ENCODE measurements at places on chromosomes 1 and 21.

- DNase-seq = no peak
These were observed 276.5 kb downstream of the PRDM2 start for GRCh38 chr1:13976485-13976884.

- no peak for DNase-seq
These were observed 312 bp downstream of the ARNT start for GRCh38 chr1:150876119-150876454.

GRCh38 chr21:38490411-38491020, 7.8 kb downstream of the ERG start:
- no peak for DNase-seq

DNA sequence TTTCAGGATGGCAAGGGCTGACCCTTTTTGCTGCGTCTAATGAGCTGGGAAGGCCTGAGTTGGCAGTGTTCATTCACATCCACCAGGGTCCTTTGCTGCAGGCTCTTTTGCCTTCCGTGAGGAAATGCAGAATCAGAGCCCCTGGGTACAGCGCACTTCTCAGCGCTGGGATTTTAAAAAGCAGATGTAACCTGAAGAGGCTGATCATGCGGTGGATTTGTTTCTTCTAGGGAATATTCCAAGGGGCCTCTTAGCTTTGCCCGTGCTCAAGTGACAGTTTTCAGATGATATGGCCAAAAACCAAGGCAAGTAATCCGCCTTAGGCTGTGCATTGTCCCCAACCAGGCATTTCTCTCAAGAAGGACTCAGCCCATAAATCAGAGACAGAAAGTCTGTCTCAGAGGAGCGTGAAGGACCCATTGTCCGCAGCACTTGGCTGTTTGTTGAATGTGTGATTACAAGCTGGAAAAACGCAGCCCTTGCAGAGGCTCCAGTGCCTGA, 237.6 kb downstream of the PTPRC start:
- no peak for DNase-seq

DNA sequence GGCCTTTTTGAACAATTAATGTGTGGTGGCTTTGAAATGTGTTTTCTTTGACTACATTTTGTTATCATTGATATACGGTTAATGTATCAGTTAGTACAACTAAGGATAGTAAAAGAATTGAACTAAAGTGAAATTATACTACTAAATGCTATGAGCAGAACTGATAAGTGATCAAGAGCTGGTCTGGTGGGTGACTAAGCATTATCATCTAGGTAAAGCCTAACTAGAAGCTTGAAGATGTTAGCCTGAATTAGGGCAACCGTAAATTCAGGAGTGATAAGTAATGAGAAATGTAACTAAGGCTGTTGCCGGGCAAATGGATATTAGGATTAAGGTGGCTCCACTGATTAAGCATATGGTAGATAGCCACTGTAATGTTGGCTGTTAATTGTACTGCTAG, 16.0 kb upstream of the GCLM start:
- DNase-seq = no peak

DNA sequence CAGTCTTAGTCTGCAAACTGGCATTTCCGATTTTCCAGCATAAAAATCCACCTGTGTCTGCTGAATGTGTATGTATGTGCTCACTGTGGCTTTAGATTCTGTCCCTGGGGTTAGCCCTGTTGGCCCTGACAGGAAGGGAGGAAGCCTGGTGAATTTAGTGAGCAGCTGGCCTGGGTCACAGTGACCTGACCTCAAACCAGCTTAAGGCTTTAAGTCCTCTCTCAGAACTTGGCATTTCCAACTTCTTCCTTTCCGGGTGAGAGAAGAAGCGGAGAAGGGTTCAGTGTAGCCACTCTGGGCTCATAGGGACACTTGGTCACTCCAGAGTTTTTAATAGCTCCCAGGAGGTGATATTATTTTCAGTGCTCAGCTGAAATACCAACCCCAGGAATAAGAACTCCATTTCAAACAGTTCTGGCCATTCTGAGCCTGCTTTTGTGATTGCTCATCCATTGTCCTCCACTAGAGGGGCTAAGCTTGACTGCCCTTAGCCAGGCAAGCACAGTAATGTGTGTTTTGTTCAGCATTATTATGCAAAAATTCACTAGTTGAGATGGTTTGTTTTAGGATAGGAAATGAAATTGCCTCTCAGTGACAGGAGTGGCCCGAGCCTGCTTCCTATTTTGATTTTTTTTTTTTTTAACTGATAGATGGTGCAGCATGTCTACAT, 2.5 kb upstream of the OLFML3 start:
- no peak for DNase-seq

GRCh38 chr1:234871710-234872271, 256.8 kb downstream of the TOMM20 start:
- DNase-seq = no peak

DNA sequence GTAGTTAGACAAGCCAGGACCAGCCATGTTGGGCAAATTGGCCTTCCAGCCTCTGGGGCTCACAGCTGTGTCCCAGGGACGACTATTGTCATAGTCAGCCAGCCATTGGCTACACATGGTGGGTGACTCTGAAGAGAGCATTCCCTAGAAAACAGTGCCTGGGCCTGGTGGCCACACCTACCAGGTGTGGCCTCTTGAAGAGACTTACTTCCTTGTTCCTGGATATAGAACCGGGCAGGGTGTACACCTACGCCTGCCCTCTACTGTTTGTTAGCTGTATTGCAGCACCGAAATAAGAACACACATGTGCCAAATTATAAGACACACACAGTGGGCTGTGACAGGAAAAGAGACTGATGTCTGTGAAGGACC, 134.6 kb upstream of the ARHGEF16 start:
- DNase-seq = no peak

- DNase-seq = no peak
These were observed 15.5 kb upstream of the PADI2 start for GRCh38 chr1:17134724-17135123.

DNA sequence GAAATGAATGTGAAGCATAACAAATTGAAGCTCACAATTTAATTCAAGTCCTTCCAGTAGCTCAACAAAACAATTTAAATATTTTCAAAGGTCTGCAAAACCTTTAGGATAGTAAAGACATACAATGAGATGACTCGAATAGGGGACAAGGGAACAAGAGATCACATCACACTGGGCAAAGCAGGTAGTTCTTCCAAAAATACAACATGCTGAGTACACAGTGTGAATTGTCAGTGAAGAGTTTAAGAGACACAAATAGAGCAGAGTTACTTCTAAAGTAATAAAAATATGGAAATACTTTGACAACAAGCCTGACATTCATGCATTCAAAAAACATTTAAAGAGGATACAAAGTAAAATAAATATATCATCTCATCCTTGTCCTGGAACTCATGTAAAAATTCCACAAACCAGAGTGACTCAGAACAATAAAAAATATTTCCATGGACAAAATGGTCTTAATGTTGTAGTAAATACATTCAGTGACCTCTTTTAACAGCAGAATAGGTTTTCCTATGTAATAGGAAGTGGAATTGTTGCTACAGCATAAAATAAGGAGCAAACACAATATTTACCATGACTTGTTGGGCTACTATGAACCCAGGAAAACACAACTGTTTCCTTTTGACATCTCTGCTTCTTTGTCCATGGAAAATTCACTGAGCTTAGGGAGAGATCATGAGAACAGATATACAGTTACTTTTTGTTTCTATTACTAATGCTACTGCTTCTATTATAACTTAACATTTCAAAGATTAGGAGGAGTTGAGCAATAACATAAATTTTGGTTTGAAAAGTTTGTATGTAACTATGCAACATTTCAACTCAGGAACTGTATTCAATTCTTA, 83.7 kb upstream of the BCL10 start:
- DNase-seq = no peak

DNA sequence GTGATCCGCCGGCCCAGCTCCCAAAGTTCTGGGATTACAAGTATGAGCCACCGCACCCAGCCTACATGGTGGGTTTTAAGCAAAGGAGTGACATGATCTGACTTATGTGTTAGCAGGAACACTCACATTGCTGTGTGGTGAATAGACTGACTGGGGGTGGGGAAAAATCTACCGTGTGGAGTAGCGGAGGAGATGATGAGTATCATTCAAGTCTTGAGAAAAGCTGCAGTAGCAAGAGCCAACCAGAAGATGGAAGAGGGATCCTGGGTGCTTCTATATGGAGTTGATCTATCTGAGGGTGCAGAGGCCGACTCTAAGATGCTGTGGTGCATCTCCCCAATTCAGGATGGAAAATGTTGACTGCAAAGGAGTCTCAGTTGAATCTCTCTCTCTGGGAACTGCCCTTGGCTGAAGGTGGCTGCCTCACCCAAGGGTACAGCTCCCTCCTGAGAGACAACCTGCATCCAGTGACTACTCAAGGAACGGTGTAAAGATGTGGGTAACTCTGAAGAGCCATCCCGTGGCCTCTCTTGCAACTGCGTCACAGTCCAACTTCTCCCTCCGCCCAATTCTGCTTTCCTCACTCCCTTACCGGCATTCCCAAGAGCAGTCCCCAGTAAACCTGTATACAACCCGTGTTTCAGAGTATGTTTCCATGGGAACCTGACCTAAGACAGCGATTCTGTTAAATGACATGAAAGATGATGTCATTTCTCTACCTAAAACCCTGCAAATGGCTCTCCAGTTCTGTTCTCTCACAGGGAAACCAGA, 7.4 kb upstream of the B3GALNT2 start:
- DNase-seq = no peak

- DNase-seq = no peak
These were observed 19.8 kb downstream of the LMO4 start for GRCh38 chr1:87348341-87349019.

GRCh38 chr1:247574664-247575063, 13.5 kb upstream of the OR2G2 start:
- DNase-seq = no peak

GRCh38 chr1:32266921-32267591, 16.0 kb downstream of the LCK start:
- no peak for DNase-seq

DNA sequence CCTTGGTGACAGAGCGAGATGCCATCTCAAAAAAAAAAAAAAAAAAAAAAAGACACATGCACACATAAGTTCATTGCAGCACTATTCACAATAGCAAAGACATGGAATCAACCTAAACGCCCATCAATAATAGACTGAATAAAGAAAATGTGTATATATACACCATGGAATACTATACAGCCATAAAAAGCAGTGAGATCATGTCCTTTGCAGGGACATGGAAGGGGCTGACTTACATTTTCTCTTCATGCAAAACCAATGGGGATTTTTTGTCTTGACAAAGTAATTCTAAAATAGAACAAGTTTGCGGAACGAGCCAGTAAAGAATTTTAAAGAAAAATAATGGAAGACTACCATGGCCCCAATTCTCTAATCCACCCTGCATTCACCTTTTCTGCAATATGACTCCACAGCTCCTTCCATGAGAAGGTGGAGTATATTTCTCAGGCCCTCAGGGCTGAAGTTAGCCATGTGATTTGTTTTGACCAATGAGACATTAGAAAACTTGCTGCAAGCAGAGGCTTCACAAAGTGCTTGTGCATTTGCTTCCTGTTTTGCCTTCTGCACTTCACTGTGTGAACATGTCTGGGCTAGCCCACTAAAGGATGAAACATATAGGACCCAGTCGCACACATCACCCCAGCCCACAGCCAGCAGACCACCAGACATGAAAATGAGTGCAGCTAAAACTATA, 78.8 kb upstream of the NR5A2 start:
- no peak for DNase-seq

DNA sequence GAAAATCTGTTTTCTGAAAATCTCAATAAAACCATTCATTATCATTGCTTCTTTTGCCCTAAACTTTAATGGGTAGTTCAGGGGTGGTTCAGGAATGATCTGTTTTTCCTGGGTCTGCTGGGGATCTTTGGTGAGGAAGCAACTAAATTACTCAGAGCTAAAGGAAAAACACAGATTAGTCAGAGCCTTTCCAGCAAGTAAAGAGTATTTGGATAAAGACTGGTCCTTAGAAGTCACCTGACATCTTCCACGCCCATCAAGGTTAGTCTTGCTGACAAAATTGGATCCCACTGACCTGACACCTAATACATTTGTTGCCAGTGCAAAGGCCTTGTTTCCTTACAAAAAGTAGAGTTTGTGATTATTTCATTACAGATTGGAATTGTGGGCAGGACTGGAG, 24.2 kb downstream of the HSPA13 start:
- no peak for DNase-seq

DNA sequence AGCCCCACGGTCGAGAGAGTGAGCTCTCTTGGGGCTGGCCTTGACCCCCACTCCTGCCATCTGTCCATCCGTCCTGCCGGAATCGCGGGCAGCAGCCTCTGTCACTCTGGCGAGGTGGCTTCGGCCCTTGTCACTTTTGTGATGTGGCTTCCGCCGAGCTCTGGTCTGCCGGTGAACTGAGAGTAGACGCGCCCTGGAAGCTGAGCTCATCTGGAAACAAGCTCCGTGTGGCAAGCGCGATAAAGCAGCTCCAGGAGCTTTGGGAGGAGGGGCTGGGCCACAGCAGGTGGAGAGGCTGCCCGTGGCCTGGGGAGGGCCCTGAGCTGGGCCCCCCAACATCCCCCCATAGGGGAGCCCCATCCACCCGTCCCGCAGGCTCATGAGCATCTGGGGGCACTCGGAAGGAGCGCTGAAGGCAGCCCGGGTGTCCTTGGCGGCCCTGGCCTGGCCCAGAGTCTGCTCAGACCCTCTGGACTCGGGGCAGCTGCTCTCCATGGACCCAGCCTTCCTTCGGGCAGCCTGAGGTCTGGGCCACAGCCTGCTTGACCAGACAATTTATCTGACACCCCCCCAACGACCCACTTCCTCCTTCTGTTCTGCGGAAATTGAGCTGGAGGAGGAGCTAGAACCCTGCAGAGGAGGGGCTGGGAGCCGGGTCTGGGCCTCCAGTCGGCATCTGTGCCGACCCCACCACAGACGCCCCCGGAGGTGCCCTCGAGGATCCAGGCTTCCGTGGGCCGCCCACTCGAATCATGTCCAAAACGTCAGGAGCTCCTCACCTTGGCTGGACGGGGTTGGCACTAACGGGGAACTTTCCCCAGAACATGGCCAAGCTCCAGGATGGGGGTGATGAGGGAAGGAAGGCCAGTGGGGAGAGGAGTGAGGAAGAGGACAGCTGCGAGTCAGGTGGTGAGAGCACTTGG, 59.1 kb downstream of the SLC19A1 start:
- DNase-seq = no peak

- no peak for DNase-seq
These were observed 363.4 kb upstream of the PLXNA2 start for GRCh38 chr1:208607616-208608015.

- no peak for DNase-seq
These were observed 57.6 kb downstream of the DNM3 start for GRCh38 chr1:171898941-171899340.

DNA sequence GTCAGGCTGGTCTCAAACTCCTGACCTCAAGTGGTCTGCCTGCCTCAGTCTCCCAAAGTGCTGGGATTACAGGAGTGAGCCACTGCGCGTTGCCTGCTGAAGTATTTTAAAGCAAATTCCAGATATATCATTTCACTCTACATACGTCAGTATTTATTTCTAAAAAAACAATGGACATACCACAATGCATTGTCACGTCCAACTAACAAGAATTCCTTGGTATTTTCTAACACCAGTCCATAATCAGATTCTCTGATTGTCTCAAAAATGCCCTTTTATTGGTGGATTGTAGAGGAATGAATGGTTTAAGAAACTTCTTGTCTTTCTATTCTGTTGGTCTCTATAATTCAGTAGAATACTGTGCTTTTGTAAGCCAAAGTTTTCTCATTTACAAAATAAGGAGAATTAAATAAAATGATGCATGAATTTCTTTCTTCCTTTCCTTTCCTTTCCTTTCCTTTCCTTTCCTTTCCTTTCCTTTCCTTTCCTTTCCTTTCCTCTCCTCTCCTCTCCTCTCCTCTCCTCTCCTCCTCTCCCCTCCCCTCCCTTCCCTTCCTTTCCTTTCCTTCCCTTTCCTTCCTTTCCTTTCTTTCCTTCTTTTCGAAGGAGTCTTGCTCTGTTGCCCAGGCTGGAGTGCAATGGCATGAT, 55.8 kb downstream of the VPS13D start:
- no peak for DNase-seq

All from T follicular helper cell (primary cell).